ENCODE measurements at places on chromosomes 13 and 19.

DNA sequence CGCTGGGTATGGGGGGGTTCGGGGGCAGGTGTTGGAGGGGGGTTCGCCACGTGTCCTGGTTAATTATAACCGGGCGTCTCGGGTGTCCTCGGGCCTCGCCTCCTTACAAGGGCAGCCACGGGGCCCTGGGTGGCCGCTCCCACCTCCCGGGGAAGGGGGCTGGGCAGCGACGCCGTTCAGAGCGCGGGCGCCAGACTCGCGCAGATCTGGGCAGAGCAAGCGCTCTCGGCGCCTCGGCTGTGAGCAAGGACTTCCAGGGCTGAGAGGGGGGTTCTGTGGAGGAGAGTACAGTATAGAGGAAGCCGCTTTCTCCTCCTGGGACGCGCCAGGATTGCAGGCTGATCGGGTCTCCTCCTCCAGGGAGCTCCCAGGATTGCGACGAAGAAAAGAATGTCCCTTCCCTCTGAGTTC is 1.0 kb upstream of the CKM start:
- DNase-seq, result no peak

DNA sequence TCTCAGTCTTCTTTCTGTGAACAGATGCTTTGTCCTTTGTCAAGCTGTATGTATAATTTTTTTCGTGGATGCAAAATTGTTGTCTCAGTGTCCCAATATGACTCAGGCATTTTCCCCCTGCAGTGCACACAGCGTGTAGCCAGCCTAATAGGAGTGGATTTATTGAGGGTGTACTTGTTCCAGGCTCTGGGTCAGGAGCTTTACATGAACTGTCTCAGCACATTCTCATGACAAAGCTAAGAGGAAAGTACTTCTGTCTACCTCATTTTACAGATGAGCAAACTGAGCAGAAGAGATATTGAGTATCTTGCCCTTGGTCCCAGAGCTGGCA is 50.8 kb downstream of the STK24 start:
- DNase-seq, result no peak

- no peak for DNase-seq
Observed at GRCh38 chr19:47613165-47614020, 4.5 kb downstream of the BICRA start.

DNA sequence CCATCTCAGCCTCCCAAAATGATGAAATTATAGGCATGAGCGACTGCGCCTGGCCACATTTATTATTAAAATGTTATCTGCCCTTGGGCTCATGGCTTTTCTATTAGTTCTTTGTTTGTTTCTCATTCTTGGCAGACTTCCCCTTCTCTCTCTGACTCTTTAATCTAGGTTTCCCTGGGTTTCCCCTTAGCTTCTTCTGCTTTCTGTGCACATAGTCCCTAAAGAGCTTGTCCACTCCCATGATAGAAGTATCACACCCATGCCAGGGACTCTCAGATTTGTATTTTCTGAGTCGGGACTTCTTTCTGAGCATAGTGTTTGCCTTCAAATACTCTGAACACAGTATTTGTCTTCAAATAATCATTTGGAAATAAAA is 38.6 kb upstream of the ITM2B start:
- no peak for DNase-seq

Data from activated CD4-positive, alpha-beta T cell treated with anti-CD3 and anti-CD28 coated beads for 24 hours (primary cell).